Skeletal muscle cell (primary cell): ENCODE measurements at places on chromosomes 4 and X.

GRCh38 chr4:78121338-78121904 is 64.3 kb downstream of the FRAS1 start:
- no peak for DNase-seq

GRCh38 chr4:14833053-14833452 is 169.2 kb upstream of the CPEB2 start:
- no peak for DNase-seq

- DNase-seq: no peak
Observed at GRCh38 chr4:46945062-46945461, 36.0 kb upstream of the COX7B2 start.

DNA sequence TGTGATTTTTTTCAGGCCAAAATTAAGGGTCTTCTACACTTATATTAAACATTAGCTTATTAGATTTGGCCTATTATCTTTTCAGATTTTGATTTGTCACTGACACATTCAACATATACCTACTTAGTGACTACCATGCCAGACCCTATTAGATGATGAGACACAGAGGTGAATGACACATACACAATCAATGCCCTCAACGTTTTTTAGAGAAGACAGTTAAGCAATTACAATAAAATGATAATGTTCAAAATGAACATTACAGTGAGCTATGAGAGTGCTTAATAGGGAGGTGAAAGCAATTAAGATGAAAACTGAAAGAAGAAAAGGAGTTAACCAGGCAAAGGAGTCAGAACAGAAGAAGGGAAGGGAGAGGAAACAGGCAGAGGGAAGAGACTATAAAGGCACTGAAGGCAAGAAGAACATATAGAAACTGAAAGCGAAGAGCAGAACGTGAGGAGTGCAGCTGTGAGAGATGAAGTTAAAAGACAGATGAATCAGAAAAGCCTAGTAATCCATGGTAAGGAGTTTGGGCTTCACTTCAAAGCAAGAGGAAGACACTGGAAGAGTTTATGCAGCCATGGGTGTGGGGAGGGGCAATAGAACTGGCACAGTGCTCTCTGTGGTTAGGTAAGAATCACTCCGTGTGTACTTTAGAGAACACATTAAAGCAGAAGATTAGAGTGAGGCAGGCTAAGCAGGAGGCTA is 119.0 kb downstream of the REELD1 start:
- peak; percentile 83 for DNase-seq

GRCh38 chrX:9595174-9595573 is 130.3 kb downstream of the TBL1X start:
- peak; percentile 26 for DNase-seq

DNA sequence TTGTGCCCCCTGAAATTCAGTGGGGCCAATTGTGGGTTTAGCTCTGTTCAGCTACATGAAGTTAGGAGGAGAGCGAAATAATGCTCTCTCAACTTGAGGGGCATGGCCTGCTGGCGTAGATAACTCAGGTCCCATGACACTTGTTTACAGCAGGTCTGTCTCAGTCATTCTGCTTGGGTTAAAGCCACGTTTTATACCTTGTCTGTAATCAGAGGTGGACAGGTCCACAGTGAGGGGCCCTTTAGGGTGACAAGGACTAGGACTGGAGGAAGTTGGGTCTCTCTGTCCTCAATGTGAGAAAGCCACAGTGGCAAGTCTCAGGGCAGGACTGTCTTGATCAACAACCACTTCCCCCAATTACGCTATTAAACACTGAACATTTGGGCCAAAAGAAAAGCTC is 49.0 kb downstream of the PDHA1 start:
- no peak for DNase-seq

DNA sequence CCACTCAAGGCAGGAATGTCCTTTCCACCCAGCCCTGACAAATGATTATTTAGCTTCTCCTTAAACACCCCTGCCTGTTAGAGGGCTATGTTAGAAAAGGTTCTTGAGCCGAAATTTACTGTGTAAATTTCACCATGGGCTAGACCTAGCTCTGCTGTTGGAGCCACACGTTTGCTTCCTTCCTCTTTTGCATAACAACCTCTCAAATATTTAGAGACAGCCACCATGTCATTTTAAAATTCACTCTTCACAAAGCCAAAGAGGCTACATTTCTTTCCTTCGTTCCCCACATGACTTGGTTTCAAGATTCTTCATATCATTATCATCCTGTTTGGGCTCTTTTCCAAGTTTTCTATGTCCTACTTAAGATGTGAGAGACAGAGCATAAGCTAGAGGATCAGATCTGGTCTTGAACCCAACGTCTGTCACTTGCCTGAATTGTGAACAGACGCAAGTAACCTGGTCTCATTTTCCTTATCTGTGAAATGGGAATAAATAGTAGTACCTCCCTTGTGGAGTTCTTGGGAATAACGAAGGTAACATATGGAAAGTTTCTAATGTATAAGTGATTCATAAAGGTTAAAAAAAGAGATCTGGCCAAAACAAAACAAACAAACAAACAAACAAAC is 6.7 kb downstream of the DOCK11 start:
- DNase-seq: no peak

DNA sequence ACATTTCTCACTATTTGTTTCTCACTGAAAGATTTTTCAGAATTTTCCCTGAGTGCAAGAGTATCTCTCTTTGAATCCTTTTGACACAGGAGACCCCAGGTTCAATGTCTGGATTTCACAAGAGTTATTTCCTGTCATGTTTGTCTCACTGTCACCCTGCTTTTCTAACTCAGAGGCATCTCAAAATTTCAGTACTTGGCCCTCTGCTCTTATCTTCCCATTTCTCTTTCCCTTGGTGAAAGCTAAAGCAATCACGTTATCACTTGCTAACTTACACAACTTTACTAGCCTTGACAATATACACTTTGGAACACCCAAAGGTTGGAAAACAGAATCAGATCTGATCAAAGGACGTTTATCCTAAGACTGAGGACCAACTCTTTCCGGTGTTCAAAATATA is 17.3 kb downstream of the IGSF1 start:
- DNase-seq: no peak

DNA sequence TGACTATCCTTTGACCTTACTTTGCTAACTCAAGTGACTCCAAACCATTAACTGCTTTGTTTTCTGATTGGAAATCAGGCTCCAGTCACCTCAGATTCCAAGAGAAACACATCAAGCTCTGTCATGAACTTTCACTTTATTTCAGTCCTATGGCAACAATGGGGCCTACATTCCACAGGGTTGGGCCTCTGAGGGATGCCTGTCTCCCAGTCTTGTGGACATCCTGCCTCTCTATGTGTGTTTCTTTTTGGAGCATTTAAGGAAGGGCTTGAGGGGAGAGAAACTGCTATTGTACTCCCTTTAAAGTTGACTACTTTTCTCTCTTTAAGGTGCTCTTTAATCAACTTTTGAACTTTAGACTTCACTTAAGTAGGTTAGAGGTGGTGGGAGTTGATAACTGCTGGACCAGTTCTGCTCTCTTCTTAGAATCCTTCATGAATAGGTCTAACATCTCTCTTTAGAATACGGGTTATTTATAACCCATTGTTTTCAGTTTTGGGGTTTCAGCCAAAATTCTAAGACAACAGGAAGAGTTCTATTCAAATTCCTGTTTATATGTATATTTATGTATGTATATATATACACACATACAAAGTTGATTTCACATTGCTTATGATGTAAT is 274.3 kb upstream of the NR3C2 start:
- no peak for DNase-seq

GRCh38 chr4:30721185-30722091 is 1.3 kb downstream of the PCDH7 start:
- DNase-seq: no peak
